Testis (tissue), 5 donors: ENCODE measurements at places on chromosomes 12 and 14.

DNA sequence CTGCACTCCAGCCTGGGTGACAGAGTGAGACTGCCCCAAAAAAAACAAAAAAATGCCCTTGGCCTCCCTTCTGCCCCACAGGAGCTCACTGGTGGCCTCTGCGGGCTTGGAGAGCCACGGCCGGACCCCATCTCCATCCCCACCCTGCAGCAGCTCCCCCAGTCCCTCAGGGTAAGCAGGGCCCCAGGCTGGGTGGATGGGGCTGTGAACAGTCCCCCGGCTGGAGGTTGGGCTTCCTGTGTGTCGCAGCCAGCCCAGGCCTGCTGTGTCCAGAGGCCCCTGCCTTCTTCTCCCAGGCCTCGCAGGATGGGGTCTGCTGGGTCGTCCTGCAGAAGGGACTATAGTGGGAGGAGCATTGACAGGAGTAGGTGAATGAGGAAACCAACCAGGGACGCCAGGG is 15.4 kb upstream of the PUS1 start:
- DNase-seq = no peak

- no peak for DNase-seq
Observed at GRCh38 chr12:58491306-58491705, 429.0 kb downstream of the LRIG3 start.

GRCh38 chr12:28086521-28087155 is 103.6 kb upstream of the CCDC91 start:
- DNase-seq = no peak

DNA sequence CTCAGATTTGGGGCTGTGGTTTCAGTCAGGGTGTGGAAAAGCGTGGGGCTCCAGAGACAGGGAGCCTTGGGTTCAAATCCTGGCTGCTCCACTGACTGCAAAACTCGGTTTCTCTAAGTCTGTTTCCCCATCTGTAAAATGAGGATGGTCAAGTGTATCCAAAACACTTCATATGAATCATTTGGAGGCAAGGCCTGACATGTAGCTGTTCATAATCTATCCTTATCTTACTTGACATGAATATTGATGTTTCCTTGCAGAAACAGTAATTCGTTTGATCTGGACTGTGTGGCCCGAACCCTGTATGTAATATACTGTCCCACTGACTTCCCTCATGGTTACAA is 1.5 kb upstream of the CCDC63 start:
- no peak for DNase-seq

DNA sequence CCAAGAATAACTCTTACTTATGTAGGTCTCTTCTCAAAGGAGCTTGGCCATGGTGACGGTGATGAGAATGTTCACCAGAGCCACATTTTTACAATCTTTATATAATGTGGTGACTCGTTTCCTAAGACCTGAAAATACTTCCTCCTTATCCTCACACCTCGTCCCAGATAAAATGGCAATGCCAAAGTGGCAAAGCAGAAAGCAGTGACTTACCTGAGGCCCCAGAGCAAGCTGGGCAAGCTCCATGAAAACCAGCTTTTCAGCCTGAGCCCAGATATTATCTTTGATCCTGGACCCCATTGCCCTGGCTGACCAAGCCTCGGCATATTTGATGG is 173.6 kb upstream of the PRMT8 start:
- DNase-seq = no peak

GRCh38 chr14:34538871-34539406 is 562 bp downstream of the EAPP start:
- no peak for DNase-seq

DNA sequence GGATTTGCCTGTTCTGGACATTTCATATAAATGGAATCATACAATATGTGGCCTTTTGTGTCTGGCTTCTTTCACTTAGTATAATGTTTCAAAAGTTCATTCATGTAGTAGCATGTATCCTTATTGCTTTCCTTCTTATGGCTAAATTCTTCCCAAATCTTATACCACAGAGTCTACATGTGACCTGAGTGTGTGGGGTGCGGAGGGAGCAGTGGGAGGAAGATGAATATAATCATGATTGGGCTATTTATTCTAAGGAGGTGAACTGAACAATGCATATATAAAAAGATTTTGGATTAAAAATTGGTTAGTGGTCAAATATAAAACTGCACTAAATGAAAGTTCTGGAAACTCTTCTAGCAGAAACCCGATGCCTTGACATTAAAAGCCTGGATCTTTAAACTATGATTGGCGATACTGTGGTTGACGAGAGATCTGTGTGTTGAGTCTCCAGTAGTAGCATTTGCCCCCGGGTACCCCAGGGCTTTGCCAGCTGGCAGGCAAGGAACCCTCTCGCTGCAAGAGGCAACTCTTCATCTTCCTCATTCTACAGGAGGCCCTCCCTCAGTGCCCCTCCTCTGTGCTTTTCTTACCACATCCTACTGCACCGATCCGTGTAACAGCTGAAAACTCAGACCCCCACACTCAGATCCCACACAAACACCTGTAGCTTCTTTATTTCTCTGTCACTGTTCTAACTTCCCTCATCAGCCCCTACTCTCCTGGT is 2.6 kb downstream of the CYP46A1 start:
- DNase-seq = peak; percentile 8

GRCh38 chr14:86779416-86779815 is 1213.6 kb downstream of the GALC start:
- no peak for DNase-seq

- DNase-seq = no peak
Observed at GRCh38 chr14:53792909-53793308, 163.7 kb downstream of the BMP4 start.

DNA sequence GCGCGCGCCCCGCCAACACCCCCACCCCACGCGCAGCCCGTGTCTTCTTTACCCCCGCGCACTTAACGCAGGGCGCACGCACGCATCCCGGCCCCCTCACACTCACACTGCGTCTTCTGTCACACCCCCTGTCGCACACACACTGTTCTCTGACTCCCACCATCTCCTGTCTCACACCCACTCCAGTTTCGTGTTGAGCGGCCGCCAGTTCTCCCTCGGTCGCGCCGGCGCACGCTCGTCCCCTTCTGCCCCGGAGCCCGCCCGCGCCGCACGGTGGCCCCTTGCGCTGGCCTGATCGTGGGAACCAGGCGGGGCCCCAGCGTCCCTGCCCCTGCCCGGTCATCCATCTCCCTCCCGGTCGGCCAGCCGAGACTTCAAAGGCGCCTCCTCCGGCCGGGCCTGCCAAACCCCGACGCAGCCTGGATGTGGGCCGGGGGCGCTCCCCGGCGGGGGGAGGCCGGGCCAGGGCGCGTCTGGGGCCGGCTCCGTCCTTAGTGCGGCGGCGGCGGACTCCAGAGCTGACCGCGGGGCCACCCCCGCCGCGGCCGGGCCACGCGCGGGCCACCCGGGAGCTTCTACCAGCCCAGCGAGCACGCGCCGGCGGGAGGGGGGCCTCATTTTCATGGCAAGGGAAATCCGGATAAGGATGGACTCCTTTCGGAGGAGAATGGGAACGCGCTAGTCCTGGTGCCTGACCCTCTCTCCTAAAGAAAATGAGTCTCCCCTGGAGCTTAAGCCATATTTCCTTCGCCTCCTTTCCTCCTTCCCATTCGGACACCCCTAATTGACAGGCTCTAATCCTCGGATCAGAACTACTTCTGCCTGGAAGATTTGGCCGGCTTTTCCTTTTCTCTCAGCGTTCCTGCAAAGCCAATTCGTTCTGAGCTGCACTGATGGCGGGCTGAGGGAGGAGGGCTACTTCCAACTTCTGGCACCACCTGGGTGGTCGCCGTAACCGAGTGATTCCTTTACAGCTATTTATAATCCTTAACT is 82.0 kb upstream of the HMGA2 start:
- no peak for DNase-seq

GRCh38 chr12:574475-575128 is 88.6 kb downstream of the NINJ2 start:
- no peak for DNase-seq

- no peak for DNase-seq
Observed at GRCh38 chr12:44930972-44931600, 55.0 kb upstream of the NELL2 start.
